ENCODE measurements at places on chromosomes 16 and 17.

DNA sequence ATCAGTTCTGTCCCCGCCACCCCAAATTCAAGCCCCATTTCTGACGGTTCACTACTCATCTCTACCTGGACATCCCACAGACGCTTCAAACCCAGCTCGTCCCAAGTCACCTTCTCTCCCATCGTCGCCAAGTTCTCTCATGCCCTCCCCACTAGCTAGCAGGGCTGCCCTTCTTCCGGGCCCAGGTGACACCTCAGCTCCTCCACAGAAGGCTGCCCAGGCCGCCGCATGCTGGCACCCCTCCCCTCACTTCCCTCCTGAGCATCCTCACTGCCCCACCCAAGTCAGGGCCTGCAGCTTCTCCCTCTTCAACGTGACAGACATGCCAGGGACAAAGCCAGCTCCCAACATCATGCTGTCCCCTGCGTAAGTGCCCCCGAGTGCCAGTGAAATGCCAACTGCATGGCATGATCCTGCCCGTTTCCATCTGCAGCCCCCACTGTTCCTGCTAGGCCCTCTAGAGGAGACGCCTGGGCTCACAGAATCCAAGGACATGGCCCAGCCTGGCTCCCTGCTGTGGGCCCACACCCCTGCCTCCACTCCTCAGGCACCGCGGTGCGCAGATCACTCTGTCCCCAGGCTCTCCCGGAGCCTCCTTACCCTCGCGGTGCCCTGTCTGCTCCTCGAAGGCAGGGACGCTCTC lies 5.9 kb downstream of the CYB561 start:
- DNase-seq = peak; percentile 20

DNA sequence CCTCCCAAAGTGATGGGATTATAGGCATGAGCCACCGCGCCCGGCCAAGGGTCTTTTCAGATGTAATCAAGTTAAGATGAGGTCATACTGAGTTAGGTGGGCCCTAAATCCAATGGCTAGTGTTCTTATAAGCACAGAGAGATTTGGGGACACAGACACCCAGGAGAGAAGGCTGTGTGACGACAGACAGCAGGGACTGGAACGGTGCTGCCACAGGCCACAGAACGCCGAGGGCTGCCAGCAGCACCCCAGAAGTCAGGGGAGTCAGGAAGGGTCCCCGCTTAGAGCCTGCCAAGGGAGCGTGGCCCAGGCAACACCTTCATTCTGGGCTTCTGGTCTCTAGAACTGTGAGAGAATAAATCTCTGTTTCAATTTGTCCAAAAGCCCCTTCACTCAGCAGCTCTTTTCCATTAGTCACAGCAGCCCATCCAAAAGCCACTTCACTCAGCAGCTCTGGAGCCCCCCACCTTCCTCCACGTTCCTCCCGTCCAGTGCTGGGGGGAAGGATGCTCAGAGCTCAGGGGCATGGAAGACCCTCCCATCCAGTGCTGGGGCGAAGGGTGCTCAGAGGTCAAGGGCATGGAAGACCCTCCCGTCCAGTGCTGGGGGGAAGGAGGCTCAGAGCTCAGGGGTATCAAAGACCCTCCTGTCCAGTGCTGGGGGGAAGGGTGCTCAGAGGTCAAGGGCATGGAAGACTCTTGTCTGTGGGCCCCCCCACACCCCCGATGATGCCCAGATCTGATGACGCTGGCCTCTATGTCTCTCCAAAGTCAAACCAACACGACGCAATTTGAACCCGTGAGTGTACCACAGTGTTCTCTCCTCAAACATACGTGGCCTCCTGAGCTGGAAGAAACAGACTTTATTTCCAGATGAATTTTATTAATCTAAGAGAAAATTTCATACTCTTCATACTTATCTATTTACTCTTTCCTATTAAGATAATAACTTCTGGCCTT lies 11.9 kb downstream of the RAB40B start:
- DNase-seq = no peak

DNA sequence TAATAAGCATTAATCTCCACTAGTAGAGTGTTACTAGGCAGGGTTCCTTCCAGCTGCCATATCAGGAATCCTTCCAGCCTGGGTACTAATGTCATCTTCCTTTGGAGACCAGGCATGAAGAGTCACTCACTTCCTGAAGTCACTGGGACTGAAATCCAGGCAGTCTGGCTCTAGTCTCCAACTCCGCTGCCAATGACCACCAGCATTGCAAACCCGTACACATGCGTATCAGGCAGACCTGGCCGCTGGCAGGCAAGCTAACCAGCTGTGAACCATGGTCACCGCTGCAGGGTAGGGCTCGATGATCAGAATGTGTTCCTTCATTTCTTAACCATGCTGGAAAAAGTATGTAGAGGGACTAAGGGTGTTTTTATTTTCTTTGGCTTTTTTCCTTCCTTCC lies 255.5 kb downstream of the CDH13 start:
- DNase-seq = no peak

DNA sequence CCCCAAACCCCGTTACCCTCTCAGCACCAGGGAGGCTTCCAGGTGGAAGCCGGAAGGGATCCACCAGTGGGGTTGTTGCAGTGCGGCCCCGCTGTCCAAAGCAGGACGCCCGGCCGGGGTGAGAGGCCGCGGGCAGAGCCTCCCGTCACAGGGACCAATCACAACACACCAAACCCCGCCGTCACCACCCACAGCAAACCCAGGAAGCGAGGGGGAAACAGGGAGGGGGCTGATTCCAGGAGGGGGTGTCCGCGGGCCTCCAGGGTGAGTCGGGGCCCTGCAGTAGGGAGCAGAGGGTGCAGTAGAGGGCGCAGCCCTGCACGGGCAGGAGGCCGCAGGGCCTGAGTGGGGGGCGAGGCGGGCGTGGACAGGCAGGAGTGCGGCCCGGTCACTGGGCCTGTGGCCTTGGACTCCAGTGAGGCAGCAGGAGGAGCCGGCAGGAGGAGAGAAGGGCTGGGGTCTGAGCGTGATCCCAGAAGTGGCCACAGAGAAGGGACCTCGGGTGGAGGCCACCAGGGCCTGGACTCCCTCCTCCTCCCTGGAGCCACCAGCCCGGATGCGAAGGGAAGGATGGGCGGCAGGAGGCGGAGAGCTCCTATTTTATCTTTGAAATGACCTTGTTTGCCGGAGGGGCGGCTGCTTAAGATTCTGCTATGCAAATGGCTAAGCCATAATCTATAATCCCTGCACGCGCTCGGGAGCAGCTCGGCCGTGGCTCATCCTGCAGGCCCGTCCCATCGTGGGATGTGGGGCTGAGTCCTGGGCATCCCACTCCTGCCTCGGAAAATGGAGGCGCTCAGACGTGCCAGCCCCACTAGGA lies 41.5 kb downstream of the ZFPM1 start:
- no peak for DNase-seq

DNA sequence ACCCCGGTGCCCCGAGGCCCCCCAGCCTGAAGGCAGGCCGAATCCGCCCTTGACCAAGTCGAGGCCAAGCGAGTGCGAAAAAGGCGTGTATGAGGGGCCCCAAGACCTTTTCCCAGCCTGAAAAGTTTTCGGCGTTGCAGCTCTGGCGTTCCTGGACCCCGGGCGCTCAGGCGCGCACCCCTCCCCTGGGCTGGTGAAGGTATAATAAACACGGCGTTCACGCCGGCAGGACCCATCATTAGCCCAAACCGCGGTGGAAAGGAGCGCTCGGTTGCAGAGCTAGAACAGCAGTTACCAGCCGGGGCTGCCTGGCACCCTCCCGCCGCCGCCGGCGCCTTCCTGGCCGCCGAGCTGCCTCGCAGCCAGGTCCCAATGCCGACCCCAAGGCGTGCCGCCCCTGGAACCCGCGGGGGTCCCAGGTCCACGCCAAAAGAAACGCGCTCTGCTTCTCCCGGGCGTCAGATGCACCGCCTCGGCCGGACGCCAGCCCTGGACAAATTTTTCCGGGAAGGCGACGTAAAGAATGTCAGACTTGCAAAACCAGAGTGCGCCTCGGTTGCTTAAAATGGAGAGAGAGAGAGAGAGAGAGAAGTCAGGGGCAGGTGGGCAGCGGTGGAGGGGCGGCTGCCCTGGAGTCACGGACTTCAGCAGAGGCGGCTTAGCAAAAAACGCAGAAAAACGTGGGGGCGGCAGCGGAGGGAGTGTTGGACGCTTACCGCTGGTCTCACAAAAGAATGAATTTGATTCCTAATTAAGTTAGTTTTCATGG lies 11.5 kb upstream of the FOXF1 start:
- DNase-seq = no peak
